ENCODE measurements at places on chromosomes 3 and 15. TPM values are rescaled to one million over a fixed set of nuclear protein-coding genes. Genes with fewer than 3 reads are reported as not detected.

The FBXO40 gene
- not detected for total RNA-seq

The SCAMP5 gene
- total RNA-seq: 12.5 TPM

The SENP8 gene
- 2.3 TPM for total RNA-seq

The ALDH1A2 gene
- 0.15 TPM for total RNA-seq

The ACP3 gene
- total RNA-seq: not detected

The TUSC7 gene
- total RNA-seq: not detected

The BSN gene
- 0.16 TPM for total RNA-seq

The DNAH1 gene
- 0.84 TPM for total RNA-seq

The ANKRD63 gene
- 0.40 TPM for total RNA-seq

The CDHR4 gene
- total RNA-seq: 0.12 TPM

The GPR62 gene
- total RNA-seq: not detected

The SAMD7 gene
- not detected for total RNA-seq

The IL5RA gene
- total RNA-seq: not detected

The EDEM1 gene
- 15.9 TPM for total RNA-seq

The HRH1 gene
- total RNA-seq: 6.9 TPM

The CLDN1 gene
- 15.3 TPM for total RNA-seq

The SLC12A8 gene
- 2.3 TPM for total RNA-seq

The IL20RB gene
- 0.99 TPM for total RNA-seq

The SOX14 gene
- not detected for total RNA-seq

The ZNF639 gene
- 21.3 TPM for total RNA-seq

The HDDC3 gene
- 36.4 TPM for total RNA-seq

The LYZL4 gene
- total RNA-seq: not detected

The GOLGA6L4 gene
- 0.60 TPM for total RNA-seq

The LRRIQ4 gene
- not detected for total RNA-seq

The HRG gene
- not detected for total RNA-seq

The TMEM40 gene
- 0.28 TPM for total RNA-seq

The POLR2M gene
- total RNA-seq: 52.7 TPM

The EPHB1 gene
- total RNA-seq: 0.06 TPM

The RHOV gene
- total RNA-seq: 3.9 TPM

All from A549 treated with AZD2906 at 1 μM for 4 hours (cell line).